Naive thymus-derived CD4-positive, alpha-beta T cell (primary cell): ENCODE measurements at places on chromosomes 11 and 22.

DNA sequence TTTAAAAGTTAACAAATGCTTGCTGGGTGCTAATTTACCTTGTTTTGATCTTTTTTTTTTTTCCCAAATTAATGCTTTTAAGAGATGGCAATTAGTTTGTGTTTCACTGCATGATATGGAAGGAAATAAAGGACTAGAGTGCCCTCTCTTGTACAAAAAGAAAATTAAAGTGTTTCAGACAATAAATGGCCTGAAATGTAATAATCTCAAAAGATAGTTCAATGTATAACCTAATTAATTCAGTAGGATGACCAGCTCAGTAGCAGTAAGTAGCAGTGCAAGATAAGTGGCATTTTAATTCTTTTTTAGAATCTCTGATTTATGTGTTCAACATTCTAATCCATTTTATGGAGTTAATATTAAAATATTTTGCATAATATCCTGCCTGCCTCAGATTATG lies 39.9 kb upstream of the MYO18B start:
- no peaks in the 10 kb centered on the region for H3K4me1 ChIP-seq
- no peak overlapping the region for H3K27ac ChIP-seq
- H3K4me3 ChIP-seq, result no peak overlapping the region
- peak; percentile 18 for DNase-seq
- H3K36me3 ChIP-seq, result no peaks in the 10 kb centered on the region

DNA sequence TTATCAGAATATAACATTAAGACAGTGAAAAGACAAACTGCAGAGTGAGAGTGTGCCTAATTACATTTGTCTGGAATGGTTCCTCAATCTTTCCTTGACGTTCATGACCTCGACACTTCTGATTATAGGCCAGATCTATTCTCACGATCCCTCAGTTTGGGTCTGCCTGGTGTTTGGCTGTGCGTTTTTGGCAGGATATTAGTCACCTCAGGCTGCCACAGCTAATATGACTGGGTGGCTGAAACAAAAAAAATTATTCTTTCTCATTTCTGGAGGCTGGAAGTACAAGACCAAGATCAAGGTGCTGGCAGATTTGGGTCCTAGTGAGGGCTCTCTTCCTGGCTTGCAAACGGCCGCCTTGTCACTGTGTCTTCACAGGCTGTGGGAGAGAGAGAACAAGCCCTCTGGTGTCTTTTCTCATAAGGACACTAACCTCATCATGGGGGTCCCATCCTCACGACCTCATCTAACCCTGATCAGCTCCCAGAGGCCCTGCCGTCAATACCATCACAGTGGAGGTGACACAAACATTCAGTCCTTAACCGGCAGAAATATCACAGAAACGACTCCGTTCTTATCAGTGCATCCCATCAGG lies 23.2 kb downstream of the IFITM10 start:
- H3K27me3 ChIP-seq, result no peaks in the 10 kb centered on the region
- H3K27ac ChIP-seq, result no peak overlapping the region
- H3K4me3 ChIP-seq, result no peak overlapping the region
- H3K36me3 ChIP-seq, result no peaks in the 10 kb centered on the region
- no peak for DNase-seq

DNA sequence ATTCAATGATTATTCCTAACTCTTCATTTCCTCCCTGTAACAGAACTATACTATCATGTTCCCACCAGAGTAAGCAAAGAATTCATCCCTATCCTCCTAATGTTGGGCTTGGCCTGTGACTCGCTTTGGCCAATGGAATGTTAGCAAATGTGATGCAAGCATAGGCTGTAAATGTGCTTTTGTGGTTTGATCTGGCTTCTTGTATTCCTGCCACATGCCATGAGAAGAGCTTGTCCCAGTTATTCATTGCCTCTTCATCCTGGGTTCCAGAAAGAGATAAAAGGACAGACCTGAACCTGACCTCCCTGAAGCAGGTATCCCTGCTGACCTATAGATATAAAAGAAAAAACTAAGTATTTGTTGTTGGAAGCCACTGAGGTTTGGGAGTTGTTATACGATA lies 51.0 kb downstream of the SYTL2 start:
- peaks cover 51% of the 10 kb centered on the region for H3K4me1 ChIP-seq
- H3K36me3 ChIP-seq, result no peaks in the 10 kb centered on the region
- H3K27me3 ChIP-seq, result no peaks in the 10 kb centered on the region
- DNase-seq, result no peak

DNA sequence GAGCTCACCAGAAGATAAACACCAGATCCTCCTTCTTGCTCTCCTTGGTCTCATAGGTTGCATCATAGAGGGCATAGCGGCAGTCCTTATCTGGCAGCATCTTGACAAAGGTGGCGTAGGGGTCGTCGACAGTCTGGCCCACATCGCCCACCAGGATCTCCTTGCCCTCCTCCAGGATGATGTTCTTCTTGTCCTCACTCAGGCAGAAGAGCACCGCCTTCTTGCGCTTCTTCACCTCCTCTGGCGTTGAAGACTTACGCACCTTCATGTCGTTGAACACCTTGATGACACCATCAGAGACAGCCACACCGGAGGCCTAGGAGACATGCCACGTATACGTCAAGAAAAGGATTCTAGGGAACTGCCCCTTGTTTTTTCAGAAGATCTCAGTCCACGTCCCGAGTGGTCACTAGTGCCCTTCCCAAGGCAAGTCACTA lies 2.0 kb downstream of the CFL1 start:
- peak overlapping the region; percentile 74 for H3K27ac ChIP-seq
- no peaks in the 10 kb centered on the region for H3K27me3 ChIP-seq
- H3K36me3 ChIP-seq, result peaks cover 35% of the 10 kb centered on the region
- peaks cover 32% of the 10 kb centered on the region for H3K4me1 ChIP-seq
- no peak for DNase-seq
- H3K4me3 ChIP-seq, result peak overlapping the region; percentile 98

GRCh38 chr11:67045314-67045713 lies 11.3 kb upstream of the RHOD start:
- no peaks in the 10 kb centered on the region for H3K27me3 ChIP-seq
- no peak overlapping the region for H3K27ac ChIP-seq
- H3K4me3 ChIP-seq, result no peak overlapping the region
- no peaks in the 10 kb centered on the region for H3K36me3 ChIP-seq
- DNase-seq, result no peak

DNA sequence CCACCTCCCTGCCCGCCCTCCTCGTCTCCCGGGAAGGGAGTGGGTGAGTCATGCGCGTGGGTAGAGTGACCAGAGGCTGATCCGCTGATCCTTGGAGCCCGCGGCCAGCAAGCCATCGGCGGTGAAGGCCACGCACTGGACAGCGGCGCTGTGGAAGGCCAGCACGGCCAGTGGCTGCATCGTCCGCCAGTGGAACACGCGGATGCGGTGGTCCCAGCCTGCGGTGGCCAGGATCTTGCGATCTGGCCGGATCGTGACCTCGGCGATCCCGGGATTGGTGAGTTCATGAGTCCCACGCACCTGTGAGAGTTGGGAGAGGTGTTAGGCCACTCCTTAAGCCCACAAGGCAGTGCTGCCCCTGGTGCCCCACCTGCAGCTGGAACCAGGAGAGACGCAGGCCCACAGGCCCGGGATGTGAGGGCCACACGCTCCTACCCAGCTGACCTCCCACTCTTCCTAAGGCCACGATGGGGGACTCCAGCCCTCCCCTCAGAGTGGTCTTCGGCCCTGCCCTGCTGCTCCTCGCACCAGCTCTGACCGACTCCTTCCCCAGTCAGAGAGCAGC lies 28.2 kb downstream of the TBX1 start:
- no peak for DNase-seq
- H3K27ac ChIP-seq, result no peak overlapping the region
- H3K4me3 ChIP-seq, result no peak overlapping the region
- peaks cover 5% of the 10 kb centered on the region for H3K36me3 ChIP-seq
- H3K4me1 ChIP-seq, result no peaks in the 10 kb centered on the region

DNA sequence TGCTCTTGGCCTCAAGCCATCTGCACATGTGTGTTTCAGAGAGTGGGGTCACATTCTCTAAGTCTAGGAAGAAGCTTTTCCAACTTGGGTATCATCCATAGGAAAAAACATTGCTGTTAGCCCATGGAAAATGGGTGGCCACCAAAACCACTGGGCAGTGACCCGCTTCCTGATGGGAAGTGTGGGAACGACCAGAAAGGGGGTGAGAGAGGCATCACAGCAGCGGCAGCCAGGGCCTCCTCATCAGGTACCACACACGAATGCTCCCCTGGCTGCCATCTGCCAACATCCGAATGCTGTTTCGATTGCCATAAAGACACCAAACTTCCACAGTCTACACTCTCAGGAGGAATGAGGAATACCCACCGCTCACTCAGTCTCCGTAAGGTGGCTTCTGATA lies 40.3 kb downstream of the CHKA start:
- H3K4me1 ChIP-seq, result no peaks in the 10 kb centered on the region
- no peaks in the 10 kb centered on the region for H3K27me3 ChIP-seq
- no peak overlapping the region for H3K27ac ChIP-seq
- no peaks in the 10 kb centered on the region for H3K36me3 ChIP-seq

GRCh38 chr22:45077826-45078334 lies 68.1 kb upstream of the PHF21B start:
- no peak overlapping the region for H3K27ac ChIP-seq
- no peaks in the 10 kb centered on the region for H3K36me3 ChIP-seq
- no peaks in the 10 kb centered on the region for H3K4me1 ChIP-seq

DNA sequence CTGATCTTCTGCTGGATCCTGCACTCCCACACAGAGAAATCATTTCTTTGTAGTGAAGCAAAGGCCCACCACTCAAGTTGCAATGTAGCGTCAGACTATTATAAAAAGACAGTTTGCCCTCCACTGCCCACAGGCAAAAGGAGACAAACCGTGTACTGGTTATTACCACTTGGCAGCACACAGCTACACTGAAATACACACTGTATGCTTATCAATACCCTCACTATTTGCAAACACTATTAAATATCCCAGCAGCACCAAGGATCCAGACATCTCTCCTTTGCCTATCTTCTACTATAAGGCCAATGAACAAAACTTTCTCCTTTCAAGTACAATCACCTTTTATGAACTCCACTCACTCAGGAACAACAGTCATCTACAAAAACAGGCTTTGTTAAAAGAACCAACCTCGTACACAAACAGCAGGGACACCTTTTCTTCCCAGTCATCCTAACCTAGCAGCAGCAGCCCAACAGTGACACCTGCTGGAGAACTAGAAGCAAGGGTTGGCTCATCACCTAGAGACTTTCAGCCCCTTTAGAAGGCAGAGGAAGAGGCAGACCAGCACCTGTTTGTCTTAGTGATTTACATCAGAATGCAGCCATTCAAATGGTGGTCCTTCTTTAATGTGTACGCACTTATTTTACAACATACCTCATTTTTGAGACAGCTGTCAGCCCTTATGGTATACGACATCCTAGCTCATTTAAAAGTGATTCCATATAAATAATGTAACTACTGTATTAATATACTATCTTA lies 56.1 kb downstream of the AMBRA1 start:
- no peaks in the 10 kb centered on the region for H3K27me3 ChIP-seq
- no peak overlapping the region for H3K27ac ChIP-seq
- DNase-seq, result peak; percentile 67
- H3K4me1 ChIP-seq, result no peaks in the 10 kb centered on the region

DNA sequence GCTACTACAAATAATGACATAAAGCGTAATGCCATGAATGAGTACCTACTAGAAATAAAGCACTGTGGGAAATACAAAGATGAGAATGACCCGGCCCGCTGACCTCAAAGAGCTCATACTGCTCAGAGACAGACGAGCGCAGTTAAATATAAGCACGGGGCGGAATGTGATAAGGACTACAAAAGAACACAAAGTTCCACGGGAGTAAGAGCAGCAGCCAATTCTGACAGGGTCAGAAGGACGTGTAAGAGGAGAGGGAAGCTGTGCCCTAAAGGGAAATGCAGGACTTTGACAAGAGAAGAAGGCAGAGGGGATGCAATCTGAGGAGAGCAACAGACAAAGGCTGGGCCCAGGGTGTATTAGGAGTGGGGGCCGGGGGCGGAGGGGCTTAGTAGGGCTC lies 314.6 kb downstream of the LARGE1 start:
- no peak overlapping the region for H3K4me3 ChIP-seq
- no peak for DNase-seq
- no peaks in the 10 kb centered on the region for H3K4me1 ChIP-seq
- no peak overlapping the region for H3K27ac ChIP-seq
- no peaks in the 10 kb centered on the region for H3K27me3 ChIP-seq
- no peaks in the 10 kb centered on the region for H3K36me3 ChIP-seq

GRCh38 chr22:43232445-43232844 lies 45.5 kb upstream of the TTLL12 start:
- H3K27ac ChIP-seq, result no peak overlapping the region
- DNase-seq, result no peak
